ENCODE measurements at places on chromosomes 3 and 15.

GRCh38 chr3:46187876-46188275 lies 20.2 kb downstream of the CCR1 start:
- DNase-seq, result no peak

- no peak for DNase-seq
Measured at GRCh38 chr3:131907796-131908195, 127.0 kb downstream of the CPNE4 start.

DNA sequence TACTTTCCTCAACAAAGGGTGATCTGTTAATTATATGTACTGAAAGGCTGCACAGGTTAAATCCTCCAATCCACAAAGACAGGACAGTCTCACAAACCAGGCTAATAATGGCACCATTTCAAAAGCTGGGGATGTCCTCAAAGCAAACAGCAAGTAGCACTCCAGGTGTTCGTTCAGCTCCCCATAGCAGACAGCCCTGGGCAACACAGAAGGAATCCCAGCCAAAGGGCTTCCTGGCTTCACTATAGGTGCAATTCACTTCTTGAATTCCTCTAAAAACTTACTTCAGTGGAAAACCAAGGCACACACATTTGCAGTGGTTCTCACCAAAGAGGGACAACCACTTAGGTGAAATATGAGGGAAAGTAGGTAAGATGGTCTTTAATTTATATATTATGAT lies 166.7 kb downstream of the CTNNB1 start:
- DNase-seq, result no peak

DNA sequence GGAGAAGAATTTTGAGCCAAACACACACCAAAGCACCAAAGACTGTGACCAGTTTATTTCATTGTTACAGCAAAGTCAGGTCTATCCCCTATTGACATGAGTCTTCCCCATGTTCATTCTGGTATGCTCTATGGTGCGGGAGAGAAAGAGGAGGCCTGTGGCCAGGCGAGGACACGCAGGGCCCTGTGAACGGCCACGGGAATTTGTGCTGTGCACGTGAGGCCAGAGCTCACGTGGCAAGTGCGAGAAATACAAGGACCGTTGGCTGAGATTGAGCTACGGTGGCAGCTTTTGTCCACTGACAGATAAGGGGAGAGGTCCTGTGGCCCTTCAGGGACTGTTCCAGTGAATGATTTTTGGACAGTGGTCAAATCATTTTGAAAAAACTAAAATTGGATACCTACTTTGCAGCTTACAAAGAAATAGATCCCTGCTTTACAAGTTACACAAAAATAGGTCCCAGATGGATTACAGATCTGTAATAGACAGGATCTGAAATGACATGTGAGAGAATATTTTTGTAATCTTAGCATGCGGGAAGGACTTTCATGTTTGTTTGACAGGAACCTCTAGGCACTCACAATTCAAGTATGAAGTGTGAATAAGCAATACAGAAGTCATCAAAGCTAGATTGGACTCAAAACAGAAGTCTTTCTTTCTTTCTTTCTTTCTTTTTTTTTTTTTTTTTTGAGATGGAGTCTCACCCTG lies 9.2 kb downstream of the ZSCAN2 start:
- no peak for DNase-seq

DNA sequence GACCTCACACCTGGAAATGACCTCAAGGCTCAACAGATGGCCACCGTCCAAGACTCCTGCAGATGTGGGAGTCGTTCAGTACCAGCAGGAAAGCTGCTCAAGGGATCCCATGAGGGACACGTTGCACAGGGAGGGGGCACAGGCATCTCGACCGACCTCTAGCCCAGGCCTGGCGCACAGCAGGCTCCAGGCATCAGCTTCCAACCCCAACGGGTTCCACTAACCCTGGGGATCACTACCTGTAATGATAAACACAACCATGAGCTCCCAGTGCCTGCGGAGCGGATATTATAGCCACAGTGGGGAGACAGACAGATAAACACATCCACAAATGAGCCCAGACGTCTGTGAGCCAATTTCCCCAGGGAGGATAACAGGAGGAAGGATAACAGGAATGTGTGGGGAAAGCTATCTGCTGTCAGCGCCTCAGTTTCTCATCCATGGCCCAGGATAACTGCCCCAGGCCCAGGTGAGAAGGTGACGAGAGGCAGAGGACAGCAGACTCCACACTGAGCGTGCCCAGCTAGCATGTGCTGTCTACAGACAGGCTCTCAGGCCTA lies 19.9 kb downstream of the NUP210 start:
- no peak for DNase-seq

DNA sequence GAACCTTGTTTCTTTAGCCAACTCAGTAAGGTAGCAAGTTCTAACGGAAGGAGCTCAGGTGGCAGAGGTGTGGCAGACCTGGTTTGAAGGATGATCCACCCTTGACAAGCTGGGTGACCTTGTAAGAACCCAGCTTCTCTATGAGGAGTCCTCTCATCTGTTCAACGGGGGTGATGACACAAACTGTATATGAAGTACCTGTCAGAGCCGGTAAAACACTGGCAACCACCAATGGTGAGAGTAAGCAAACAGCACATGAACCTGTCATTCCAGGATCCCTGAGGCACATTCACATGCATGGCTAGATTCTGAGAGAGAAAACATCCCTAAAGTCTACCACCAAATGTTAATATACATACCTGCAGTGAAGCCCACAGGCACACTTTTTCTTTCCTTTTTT lies 2.4 kb downstream of the SCAP start:
- DNase-seq, result peak; percentile 17

- DNase-seq, result no peak
Measured at GRCh38 chr15:97998307-97999071, 38.0 kb downstream of the ARRDC4 start.

DNA sequence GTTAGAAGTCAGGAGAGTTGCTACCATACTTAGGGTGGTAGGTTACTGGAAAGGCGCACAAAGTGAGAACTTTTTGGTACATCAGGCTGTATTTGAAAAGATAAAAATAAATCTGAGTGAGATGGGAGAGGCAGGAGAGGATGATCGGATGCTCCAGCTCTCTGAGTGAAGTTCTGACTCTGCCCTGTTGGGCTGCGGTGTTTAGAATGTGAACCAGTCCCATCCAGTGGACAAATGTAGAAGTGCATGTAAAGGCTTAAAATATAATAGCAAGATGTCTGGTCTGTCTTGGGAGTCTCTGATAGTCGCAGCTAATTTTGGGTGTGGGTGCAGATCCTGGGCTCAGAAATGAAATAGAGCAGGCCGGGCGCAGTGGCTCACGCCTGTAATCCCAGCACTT lies 30.4 kb downstream of the ACKR2 start:
- DNase-seq, result peak; percentile 83

GRCh38 chr3:162540421-162540820 lies 1043.8 kb downstream of the OTOL1 start:
- DNase-seq, result no peak

GRCh38 chr3:39569095-39569494 lies 101.6 kb downstream of the MOBP start:
- no peak for DNase-seq

GRCh38 chr15:90020936-90021507 lies 19.9 kb downstream of the ZNF710 start:
- DNase-seq, result no peak

DNA sequence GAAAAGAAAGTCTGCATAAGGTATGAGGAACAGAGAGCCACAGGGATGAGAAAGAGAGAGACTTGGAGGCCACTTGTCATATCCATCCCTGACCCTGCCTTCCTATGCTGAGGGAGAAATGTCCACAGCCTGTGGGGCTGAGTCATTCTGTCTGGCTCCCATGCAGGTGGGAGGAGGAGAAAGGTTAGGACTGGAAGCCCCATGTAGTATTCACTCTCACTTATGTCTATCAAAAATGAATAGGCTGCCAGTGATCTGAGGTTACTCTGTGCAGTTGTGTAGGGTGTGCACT lies 71.3 kb downstream of the RAB11A start:
- no peak for DNase-seq

DNA sequence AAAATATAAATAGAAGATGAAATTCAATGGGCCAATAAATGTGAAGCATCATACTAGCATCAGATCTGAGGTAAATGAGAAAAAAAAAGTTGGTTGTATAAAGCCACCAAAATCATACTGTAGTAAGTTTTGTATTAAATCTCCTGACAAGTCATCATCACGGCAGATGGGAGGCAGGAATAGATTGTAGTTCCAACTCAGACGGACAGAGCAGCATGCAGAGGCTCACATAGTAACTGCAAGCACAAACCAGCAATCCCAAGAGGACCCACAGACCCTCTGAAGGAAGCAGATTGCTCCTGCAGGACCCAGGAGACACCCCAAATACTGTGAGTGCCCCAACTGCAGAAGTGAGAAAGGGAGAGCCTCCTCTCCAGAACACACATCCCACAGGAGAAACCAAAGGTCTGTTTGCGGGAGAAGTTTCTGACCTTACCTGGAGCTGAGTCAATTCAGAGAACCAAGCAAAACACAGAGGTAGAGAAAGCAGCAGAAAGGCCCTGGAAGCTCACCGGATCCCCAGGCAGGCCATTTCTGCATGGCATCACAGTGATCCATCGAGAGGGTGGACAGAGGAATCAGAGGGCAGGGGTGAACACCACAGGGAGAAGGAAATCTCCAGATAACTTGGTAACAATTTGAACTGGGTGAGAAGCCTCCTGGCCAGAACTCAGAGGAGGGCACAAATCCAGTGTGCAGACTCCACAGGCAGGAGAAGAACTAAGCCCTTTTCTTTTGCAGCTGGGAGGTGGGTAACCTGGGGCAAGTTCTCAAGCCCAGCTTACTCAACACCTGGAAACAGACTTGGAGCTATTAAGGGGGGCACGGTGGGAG lies 141.6 kb upstream of the ARHGEF26 start:
- no peak for DNase-seq

- no peak for DNase-seq
Measured at GRCh38 chr3:178367817-178368617, 168.2 kb upstream of the KCNMB2 start.

DNA sequence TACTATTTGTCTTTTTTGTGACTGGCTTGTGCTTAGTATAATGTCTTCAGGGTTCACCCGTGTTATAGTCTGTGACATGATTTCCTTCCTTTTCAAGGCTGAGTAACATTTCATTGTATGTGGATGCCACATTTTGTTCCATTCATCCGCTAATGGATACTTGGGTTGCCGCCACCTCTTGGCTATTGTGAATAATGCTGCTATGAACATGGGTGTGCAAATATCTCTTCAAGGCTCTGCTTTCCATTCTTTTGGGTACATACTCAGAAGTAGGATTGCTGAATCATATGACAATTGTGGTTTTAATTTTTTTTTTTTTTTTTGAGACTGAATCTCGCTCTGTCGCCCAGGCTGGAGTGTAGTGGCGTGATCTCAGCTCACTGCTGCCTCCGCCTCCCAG lies 15.4 kb downstream of the CRTC3 start:
- DNase-seq, result no peak

- peak; percentile 17 for DNase-seq
Measured at GRCh38 chr15:68504681-68505170, 72.8 kb upstream of the ITGA11 start.

DNA sequence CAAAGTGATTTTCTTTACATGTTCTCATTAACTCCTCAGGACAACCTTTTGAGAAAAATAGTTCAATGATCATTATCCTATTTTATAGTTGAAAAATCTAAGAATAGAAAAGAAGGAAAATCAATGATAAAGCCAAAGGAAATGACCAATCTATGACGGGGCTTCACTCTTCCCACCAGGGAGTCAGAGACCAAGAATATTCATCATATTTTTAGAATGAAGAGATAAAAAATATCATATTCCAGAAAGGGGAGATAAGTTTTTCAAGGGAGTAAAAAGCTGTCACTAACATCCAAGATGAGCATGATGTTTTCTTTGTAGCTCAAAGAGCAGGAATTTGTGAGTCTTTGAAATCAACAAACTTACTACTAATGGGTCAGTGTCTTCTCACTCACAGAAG lies 71.5 kb upstream of the LPP start:
- no peak for DNase-seq

DNA sequence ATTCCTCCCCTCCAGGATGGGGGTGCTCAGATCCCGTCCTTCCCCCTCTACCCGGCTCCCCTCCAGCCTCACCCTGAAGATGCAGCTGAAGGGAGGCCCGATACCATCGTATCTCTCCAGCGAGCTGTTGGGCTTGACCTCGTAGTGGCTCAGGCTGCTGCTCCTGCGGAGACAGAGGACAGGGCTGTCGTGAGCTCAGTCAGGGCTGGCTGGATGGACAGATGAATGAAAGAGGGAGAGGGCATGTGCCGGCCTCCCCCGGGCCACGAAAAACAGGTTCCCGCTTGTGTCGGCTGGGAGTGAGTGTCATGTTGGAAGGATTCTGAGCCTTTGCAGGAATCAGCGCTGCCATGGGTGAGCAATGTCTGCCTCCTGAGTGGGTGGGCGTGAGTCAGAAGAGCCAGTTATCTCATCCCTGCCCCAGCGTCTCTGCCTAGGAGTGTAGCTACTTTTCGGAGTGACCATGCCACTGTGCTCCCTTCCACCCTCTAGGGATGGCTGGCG lies 35.2 kb downstream of the FEM1B start:
- no peak for DNase-seq

DNA sequence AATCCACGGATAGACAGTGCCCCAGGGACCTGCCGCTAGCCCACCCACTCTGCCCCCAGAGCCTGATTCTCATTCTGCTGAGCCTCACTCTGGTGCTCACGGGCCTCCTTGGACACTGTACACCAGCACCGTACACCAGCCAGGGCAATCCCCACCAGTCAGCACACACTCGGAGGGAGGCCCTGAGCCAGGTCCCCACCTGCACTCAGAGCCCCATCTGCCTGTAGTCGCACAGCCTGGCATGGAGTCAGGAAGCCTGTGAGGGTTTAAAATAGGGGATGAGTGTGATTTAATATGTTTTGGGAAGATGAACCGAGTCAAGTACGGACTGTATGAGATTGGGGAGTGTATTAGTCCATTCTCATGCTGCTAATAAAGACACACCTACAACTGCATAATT lies 223.0 kb downstream of the SLCO3A1 start:
- no peak for DNase-seq

- DNase-seq, result no peak
Measured at GRCh38 chr3:121126033-121126706, 218.2 kb downstream of the STXBP5L start.

DNA sequence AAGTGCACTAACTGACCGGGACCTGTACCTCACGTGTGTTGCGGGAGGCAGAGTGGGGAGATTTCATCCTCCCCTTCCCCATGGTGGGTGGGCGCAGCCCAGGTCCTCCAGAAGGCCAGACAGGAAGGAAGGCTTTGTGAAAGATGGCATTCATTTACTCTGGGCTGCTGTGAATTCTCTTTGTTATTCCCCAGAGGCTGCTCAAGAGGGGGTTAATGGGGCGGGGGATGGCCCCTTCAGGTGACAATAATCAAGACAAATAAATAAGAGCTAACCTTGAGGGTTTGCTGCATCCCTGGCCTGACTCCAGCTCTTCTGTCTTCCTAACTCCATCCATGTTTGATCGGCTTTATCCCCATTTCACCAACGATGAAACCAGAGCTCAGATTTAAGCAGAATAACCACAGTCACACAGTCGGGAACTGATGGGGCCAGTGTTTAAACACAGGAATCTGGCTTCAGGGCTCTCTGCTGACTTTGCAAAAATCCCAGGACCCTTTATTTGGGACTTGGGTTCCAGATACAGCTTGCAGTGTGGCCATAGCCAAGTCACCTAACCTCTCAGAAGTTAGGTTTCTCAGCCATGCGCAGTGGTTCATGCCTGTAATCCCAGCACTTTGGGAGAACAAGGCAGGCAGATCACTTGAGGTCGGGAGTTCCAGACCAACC lies 16.5 kb downstream of the PIF1 start:
- DNase-seq, result no peak

- DNase-seq, result no peak
Measured at GRCh38 chr15:77855871-77856270, 221.6 kb downstream of the TBC1D2B start.

- peak; percentile 79 for DNase-seq
Measured at GRCh38 chr3:58052373-58053273, 44.4 kb downstream of the FLNB start.

- no peak for DNase-seq
Measured at GRCh38 chr3:67923796-67924195, 269.4 kb upstream of the SUCLG2 start.

All from tongue (tissue), 3 donors.